Karpas-422 (cell line): ENCODE measurements at places on chromosomes 2 and 18.

DNA sequence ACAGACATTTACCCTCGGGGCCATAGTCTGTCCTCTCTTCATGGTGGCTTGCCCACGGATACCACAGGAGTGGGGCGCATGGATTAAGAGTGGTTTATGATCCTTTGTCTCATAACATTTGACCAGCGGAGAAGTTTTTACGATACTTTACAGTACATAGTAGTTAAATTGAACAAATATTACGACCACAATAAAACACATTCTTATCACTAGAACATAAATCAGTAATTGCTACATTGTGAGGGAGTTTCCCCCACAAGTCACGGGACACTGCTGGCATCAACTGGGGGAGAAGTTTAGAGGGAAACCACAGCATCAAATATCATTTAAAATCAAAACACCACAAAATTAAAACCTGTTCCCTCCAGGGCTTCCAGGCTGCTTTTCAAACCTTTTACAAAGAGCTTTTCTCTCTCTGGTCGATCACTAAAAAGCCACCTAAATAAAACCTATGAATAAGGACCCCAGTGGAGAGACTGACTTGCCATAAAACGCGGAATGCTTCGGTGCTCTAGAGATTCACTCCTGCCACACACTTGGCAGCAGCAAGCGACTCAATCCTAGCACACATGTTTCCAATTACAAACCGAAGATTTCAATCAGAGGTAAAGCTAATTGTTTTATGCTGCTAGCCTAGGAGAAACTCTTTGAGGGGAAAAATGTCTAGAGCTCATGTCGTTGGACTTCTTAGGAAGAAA lies 173.7 kb upstream of the HNRNPA3 start:
- DNase-seq = peak; percentile 9

DNA sequence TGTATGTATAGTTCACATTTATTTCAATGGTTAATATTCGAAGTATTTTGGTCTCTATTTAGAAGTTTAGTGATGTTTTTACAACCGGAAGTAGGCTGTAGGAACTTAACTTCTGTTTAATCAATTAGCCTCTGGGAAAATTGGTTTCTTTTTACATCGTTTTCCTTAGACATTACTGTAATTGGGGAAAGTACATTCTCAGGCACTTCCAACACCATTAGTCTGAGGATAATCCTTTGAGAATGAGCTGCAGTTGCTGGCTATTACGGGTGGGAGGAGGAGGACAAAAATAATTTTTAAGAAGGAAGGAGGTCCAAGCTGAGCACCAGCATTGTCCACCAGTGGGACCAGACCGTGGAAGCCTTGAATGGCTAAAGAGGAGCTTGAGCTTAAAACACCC lies 70.4 kb upstream of the ST3GAL5 start:
- DNase-seq = no peak

GRCh38 chr18:73366713-73367112 lies 498.9 kb upstream of the NETO1 start:
- no peak for DNase-seq

- no peak for DNase-seq
Observed at GRCh38 chr2:242069018-242069417, 199.5 kb downstream of the RTP5 start.

DNA sequence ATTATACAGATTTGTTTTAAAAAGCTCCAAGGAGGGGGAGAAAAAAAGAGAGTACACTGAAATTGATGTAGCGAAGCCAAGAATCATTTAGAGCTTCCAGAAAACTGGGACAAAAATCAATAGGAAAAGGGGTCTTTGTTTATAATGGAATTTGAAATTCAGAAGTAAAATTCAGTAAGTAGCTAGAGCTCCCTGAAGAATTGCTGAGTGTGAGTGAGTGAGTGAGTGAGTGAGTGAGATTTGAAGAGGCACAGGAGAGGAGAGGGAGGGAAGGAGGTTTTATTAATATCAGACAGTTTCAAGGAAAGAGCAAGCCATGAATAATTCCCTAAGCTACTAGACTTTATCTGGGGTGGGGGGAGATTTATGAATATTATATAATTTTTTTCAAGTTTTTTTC lies 60.7 kb upstream of the ARHGAP28 start:
- DNase-seq = no peak

GRCh38 chr2:105744091-105744908 lies 412 bp upstream of the NCK2 start:
- peak; percentile 65 for DNase-seq

DNA sequence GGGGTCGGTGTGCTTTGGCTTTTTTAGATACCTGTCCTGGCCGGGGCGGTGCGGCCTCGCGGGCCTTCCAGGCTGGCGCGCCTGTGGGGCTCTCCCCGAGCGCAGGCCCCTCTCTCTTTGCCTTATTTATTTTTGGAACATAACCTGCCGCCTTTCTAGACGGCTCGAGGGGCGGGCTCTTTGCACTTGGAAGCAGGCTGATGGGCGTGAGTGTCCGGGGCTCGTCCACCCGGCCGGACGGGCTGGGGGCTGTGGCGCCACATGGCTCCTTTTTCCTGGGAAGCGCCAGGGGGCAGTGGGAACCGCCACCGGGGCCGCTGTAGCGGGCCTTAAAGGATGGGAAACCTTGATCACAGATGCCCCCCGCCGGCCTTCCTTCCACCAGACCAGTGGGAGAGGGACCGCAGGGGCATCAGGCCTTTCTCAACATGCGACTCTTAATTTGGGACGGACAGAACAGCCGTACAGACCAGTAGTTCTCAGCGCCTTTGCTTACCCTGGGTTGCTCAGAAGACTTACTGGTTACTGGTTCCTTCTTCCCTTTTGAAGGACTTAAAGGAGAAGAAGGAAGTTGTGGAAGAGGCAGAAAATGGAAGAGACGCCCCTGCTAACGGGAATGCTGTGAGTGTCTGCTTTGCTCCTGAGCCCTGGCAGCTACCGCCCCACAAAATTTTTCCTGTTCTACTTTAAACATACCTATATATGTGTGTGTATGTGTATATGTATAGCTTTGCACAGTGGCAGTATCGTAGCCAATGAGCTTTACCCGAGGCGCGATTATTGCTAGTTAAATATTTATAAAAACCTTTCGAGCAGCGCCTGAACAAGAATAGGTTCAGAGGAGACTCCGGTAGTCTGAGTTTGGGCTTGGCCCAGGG lies 2.7 kb downstream of the PTMA start:
- peak; percentile 68 for DNase-seq
